ENCODE measurements at places on chromosomes 5 and 9.

DNA sequence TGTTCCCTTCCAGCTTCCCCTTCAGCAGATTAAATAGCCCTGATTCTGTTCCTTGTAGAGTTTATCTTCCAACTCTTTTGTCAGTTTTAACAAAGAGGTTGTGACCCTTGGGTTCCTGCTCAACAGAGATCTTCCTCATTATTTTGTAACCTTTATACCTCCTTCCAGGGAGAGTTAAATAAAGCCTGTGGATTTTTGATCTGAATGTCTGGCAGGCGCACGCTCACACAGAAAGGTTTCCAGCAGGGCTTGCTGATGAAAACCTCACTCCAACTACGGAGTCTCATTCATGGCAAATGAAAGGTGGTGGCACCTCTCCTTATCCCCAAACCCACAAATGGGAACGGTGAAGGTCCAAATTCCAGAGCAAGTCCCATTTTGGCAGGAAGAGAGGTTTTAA is 129.0 kb downstream of the SREK1 start:
- no peak for DNase-seq

- DNase-seq, result no peak
These were observed 22.1 kb downstream of the LRRC70 start for GRCh38 chr5:62600560-62601252.

DNA sequence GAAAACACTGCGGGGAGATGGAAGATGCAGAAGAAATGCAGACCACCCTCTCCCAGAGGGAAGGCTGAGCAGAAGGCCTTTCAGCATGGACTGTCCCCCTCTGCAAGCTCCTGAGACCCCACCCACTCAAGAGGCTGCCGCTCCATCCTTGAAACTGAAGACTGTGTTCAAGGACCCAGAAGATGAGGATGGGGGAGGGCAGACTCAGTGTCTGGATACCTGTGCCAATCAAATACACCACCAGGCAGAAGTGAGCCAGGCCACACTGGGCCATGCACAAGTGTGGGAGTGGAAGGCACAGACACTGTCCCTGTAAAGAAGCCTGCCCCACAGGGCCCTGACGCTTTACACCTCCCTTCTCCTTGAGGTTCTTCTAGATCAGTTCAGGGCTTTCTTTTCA is 40.0 kb upstream of the IPPK start:
- no peak for DNase-seq

DNA sequence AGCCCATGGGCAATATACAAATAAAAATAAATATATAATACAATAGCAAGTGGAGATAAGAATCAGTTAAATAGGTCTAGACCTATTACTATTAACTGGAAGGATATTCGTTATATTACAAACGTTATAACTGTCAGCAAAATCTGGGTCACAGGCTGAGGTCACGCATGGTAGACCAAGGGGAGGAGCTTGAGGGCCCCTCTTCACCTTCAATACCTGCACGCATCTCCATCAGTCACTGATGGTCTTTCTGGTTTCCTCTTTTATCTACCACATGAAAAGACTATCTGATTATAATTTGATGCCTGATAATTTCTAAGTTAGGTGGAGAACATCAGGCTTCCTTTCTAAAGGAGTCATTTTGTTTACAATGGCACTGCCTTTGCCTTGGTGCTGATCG is 43.2 kb downstream of the MAT2B start:
- no peak for DNase-seq

DNA sequence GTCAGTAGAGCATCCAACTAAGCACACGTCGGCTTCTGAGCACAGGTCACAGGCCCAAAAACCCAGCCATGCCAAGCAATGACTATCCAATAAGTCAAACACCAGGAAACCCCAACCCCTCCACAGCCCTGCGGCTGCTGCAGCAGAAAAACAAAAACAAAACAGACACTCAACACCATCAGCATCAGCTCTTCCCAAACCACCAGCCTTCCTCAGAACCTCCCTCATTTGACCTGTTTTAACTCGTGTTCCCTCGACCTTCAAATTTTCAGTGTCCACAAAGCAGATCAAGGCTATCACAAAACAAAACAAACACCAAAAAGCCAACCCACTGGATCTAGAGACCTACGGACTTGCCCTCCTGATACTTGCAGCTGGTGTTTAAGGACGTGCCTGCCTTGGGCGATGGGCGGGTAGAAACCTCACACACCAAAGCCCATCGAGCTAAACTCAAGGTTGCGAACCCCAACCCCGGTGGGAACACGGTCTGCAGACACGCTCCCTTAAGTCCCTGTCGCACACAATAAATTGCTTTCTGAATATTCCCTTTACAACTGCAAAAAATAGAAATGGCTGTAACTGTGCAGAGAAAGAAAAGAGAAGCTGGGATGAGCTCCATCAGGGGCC is 247.1 kb upstream of the ANKRD55 start:
- no peak for DNase-seq

GRCh38 chr5:148853868-148854267 is 27.5 kb downstream of the ADRB2 start:
- DNase-seq, result no peak

DNA sequence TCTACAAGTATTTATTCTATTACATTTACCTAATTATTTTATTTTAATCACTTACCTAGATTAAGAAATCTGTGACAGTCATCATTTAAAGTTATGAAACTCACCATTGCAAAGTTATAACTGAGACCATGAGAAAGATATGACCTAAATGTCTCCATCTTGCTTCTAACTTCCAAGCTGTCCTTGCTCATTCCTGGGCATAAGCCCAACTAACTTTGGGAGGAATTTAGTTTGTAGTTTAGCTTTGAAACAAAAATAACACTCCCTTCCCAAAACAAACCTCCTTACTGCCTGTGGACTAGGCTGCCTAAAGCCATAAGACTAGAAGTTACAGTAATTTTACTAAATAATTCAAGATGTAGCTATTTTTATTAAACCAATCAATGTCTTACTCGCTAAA is 195.6 kb upstream of the RAI14 start:
- DNase-seq, result no peak

DNA sequence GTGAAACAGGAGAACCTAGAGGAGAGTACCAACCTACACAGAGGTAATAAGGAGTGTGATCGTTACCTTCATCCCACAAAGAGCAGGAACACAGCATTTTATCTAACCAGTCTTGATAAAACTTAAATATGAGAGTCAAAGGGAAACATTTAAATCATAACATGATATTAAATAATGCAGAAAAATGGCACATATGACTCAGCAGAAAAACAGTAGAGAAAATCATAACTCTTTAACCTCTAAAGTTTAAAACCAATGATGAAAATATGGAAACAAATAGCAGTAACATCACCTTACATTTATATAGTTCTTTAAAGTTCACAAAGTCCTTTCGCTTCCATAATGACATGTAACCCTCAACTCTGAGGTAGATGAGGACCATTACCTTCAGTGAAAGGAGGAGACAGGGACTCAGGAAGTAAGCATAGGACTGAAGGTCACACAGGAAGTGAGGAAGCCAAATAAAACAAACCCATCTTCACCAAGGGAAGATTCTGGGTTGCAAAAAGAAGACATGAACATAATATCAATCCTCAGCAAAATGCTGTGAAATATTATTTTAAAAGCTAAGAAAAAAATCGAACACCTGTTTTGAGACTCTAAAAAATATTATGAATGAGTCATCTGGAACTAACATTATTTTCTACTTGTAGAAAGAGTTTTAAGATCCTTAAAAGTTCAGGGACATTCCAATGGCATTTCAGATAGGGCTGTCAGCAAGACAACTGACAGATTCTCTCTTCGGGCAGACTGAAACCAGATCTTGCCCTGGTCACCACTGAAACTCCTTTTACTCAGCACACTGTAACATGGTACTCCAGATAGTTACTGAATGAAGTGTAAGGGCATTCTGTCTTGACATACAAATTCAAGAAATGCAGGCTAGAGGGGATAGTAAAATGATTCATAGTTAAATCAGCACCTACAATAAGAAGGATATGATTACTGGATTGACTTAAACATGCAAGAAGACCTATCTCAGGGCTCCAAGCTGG is 148.5 kb downstream of the EPB41L4A start:
- DNase-seq, result no peak

DNA sequence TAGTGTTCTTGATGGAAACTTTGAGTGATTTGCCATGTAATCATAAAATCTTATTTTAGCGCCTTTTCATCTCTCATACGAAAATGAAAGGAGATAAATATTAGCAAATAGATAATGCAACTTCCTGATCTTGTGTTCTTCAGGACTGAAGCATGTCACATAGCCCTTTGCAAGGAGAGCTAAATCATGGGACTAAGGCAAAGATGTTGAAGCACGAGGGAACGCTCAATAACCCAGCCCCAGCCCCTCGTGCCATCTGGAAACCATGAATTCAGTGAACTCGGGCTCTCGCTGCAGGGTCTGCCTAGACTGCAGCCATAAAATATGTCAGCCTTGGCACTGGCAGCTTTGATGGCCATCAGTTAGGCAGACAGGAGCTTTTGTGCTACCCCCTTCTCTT is 58.2 kb downstream of the F2RL2 start:
- no peak for DNase-seq

DNA sequence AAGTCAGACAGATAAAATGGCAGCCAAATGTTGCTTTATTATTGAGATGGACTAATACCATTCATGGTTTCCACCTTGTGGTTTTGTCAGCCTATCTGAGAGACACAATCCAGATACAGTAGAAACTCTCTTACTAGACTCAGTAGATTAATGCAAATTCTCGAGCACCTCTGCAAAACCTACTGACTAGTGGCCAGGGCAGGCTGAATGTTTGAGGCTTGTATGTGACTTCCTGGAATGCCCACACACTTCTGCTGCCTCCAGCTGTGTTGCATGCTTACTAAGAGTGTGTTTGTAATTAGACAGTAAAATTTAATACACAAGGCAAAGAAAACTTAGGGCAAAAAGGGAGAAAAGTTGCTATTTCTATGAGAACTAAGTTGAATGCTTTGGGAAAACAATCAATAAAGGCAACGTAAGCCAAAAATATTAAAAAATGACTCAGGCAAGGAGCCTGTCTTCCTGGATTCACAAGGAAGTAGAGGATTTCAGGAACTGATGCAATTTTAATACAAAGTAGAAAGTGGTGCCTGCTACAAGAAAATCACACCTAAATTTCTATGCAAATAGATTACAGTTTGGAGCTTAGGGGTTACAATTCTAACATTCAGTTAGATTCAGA is 30.2 kb upstream of the CCNG1 start:
- DNase-seq, result no peak

DNA sequence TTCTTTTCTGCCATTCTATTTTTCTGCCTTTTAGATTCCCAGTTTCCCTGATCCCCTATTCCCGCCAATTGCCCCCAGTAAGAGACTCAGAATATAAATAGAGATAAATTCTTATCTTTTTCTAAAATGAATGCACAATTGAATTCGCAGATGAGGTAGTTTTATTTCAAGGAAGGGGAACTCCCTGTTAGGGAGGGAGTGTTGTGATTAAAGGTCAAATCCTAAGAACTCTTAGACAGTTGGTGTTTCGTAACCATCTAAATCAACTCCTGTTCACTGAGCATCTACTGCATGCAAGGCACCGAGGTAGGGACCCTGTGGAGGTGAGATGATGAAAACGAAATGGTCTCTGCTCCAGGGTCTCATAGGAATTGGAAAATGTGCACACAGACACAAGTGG is 7.7 kb upstream of the MAP3K1 start:
- no peak for DNase-seq

GRCh38 chr9:123069010-123069481 is 35.6 kb downstream of the GPR21 start:
- no peak for DNase-seq

DNA sequence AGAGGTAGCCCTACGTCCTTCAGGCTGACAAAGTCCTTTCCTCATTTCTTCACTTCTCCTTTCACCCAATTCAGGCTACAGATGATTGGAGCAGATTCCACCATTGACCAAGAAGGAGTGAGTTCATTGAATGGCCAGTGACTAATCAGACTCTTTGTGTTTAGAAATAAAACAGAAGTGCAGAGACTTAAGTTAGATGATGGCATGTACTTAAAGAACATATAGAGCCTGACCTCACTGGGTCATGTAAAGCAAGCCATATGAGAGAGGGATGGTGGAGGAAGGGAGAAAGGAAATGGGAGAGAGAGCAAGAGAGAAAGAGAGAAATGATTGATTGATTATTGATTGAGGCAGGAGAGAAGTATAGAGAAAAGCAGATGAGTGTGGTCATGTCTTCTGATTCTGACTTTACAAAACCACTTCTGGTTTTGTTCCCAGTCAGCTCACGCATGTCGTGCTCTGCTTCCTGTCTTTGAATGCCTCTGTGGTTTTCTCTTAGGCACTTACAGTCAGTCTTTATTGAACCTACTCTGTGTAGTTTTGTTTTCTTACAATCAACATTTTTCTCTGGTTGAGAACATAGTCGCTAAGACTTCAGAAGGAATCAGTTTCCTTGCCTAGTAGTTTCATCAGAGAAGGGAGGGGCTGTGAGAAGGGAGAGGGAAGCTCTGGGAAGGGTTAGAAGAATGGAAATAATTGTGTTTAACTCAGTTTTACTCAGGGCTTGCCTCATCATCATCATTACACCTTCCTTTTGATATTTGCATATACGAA is 149.2 kb upstream of the KLF9 start:
- DNase-seq, result no peak
